ENCODE measurements at places on chromosomes 16 and 17. TPM values are rescaled to one million over a fixed set of nuclear protein-coding genes. Genes with fewer than 3 reads are reported as not detected.

CHTF18 gene
- total RNA-seq, result 16.0 TPM

- DNase-seq, result no peak
Observed at GRCh38 chr17:3986939-3987335, 22.7 kb upstream of the ATP2A3 start.

MAF gene
- 70.1 TPM for total RNA-seq

DNA sequence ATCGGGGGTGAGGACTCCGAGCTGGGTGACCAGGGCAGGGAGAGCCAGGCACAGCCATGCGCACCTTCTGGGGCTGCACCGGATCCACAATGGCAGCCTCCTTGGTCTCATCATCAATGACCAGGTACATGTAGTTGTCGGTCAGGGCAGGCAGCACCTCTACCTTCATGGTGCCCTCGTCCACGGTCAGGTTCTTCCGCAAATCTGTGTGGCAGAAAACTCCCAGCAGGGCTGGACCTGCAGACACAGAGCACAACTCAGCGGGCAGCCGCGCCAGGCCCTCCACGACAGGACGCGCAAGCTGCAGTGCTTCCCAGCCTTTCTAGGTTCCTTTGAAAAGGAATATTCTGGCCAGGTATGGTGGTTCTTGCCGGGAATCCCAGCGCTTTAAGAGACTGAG lies 3.8 kb downstream of the HAGH start:
- DNase-seq, result no peak

KRTAP1-5 gene
- not detected for total RNA-seq

DNA sequence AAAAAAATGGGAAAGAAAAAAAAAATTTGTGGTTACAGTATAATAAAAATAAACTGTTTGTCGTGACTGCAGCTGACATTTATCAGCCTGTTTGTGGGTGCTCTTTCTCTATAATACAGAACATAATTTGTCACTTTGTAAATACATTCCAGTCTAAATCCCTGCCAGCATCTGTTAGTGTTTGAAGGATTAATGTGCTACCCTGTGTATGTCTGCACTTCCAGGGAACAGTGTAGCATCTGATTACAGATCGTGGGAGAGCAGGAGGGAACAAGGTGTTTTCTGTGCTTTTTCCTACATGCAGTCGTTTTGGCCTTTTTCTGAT lies 265.1 kb downstream of the WWOX start:
- DNase-seq, result no peak

DNA sequence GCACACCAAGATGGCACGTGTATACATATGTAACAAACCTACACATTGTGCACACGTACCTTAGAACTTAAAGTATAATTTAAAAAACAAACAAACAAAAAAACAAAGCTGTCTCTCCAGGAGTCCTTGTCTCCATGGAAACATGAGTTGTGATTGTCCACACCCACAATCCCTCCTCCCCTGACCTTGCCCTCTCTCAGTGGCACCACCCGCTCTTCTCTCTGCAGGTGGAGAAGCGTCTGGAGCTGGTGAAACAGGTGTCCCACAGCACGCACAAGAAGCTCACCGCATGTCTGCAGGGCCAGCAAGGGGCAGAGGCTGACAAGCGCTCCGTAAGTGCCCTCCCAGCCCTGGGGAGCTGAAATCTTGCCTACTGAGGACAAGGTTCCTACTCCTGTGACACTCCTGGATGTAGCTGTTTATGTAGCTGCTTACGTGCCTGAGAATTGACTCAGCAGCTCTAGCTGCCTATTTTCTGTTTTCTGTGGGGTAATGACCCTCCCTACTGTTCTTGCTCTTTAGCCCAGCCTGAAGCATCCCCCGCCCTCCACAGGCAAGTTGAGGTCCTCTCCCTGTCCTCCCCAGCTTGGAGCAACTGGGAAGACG lies 107.0 kb downstream of the ARHGAP44 start:
- no peak for DNase-seq

DNA sequence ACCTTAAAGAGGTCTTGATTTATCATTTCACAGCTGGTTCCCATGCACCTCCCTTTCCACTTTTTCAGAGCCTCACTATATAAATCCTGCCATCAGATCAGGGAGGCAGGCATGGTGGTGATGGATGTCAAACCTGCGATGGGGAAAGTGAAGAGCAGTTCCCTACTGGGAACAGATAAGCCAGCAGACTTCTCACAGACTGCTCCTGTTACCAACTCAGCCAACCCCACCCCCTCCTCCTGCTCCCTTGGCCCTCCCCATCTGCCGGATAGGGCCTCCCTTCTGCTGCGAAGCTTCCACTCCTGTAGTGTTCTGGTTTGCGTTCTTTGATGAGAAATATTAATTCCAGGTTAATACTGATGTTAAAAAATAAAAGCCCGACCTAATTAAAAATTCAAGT lies 232.1 kb downstream of the STX8 start:
- DNase-seq, result peak; percentile 48

SHISA6 gene
- 1.0 TPM for total RNA-seq

RCVRN gene
- not detected for total RNA-seq

DNA sequence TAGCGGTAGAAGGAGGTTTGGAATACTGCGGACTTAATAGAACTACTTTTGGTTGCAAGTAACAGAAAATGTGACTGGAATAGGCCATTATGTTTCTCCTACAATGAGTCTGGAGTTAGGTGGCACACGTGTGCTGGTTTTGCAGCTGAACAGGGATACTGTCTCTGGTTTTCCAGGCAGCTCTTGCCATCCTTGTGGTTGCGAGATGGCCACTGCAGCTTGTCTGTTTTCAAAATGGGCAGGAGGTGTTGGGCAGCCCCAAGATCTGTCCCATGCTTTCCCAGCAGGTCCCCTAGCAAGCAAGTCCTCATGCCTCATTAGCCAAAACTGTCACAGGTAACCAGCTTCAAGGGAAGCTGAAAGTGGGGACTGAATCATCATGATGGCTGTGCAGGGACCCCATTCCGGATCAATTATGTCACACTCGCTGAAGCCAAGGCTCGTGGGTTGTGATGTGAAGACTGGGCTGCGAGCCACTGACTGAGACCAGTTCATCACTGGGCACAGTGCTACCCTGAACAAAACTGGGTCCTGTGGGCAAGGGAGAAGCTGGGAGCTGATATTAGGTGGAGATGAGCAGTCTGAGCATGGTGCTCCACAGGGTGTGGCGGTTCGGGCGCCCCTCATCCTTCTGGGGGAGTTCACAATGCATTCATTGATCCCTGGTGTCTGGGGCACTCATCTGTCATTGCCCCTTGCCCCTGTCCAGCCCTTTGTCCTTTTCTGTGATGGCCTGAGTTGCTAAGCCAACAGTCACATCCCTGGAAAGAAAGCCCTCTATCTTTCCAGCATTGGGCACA lies 82.1 kb downstream of the KSR1 start:
- no peak for DNase-seq

GRCh38 chr17:31627960-31628359 lies 231.1 kb downstream of the COPRS start:
- no peak for DNase-seq

NOS2 gene
- 0.57 TPM for total RNA-seq

DNA sequence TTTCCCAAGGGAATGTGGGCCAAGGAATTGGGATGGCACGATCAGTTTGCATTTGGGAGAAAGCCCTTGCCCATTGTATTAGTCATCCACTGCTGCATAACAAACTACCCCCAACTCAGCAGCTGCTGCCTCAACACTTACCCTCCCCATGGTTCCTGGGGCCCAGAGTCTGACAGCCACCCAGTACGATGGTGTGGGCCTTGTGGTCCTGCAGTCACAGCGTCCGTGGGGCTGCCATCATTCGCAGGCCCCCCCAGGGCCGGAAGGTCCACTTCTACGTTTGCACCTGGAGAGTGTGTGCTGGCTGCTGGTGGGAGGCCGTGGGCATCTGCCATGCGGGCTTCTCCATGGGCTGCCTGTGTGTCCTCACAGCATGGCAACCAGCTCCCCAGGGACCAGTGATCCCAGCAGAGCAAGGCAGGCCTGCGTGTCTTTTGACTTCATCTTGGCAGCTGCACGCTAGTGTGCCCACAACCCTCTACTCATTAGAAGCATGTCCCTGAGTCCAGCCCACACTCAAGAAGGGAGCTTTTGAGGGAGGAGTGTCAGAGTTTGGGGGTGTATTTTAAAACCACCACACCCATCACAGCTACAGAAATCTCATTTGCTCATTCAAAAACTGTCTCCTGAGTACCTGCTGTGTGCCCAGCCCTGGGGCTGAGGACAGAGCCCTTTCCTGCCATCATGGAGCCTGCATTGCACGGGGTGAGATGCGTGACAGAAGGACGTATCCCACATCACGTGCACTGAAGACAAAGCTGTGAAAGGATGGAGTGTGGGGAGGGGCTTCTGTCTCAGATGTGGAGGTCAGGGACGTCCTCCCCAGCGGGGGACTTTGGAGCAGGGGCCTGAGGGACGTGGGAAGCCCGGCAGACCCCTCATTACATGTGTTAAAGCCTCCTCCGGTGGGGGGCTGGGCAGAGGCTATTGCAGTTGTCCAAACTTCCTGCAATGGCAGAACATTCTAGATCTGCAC lies 185.0 kb upstream of the ZNF469 start:
- DNase-seq, result no peak

DNA sequence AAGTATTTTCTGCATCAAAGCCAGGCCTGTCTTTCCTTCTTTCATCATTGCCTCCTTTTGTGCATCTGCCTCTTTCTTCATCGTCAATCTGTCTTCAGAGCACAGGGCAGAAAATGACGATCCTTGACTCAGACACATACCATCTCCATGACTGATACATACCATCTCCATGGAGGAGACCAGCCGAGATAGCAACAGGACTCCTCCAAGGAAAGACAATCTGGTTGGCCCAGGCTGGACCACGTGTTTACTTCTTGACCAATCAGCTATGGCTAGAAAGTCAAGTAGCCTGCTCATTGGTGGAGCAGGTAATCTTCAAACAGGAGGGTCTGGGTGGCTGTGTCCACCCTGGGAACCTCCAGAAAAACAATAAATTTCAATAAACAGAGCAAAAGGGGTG lies 164.6 kb downstream of the CPPED1 start:
- no peak for DNase-seq

DNA sequence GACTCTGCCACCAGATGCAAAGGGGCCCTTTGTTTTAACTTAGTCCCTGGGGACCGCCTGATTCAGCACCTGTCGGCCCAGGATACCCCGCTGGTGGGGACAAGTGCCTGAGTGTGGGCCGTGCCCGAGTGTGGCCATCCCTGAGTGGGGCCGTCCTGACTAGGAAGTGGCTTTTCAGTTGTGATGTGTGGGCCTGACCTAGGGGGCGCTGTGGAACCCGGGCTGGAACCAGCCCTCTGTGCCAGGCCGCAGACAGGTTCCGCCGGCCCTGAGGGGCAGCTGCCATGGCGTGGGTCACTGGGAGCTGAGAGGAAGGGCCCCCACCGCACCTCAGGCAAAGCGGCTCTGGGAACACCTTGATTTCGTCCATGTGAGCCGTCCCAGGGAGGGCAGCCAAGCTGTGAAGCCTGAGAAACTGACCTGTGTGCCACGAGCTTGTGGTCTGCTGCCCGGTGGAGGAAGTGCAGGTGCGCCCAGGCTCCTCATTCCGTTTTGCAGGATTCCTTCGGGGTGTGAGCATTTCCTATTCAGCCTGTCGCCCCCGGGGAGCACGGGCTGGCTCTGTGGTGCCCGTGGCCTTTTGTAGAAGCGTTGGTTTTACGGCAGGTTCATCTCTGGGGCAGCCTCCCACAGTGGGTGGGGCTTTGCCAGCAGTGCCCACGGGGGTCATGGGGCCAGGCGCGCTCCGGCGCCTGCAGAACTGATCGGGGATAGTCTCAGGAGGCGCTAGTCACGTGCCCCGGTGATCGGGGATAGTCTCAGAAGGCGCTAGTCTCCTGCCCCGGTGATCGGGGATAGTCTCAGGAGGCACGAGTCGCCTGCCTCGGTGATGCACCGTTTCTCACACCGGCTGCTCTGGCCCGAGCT lies 5.3 kb downstream of the RPL13 start:
- DNase-seq, result peak; percentile 64

GRCh38 chr17:67212231-67212630 lies 32.8 kb downstream of the HELZ start:
- DNase-seq, result no peak

DNA sequence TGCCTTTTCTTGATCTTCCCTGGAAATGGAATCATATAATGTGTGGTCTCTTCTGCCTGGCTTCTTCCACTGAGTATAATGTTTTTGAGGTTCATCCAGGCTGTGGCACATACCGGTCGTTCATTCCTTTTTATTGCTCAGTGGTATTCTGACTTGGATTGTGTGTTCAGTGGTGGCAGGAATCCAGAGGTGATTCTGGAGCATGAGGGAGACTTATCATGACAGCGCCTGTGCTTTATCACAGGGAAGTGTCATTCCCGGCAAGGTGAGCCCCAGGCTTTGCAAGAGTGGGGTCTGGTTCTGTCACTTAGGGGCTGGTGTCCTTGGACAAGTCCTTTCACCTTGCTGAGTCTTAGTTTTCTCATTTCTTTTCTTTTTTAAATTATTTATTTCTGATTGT lies 53.0 kb downstream of the IRX3 start:
- DNase-seq, result no peak

- no peak for DNase-seq
Observed at GRCh38 chr17:8188263-8188839, 1.6 kb downstream of the BORCS6 start.

- DNase-seq, result no peak
Observed at GRCh38 chr16:68090130-68090529, 5.0 kb downstream of the NFATC3 start.
